Left ventricle myocardium inferior (tissue), 1 donor: ENCODE measurements at places on chromosomes 12 and 14.

DNA sequence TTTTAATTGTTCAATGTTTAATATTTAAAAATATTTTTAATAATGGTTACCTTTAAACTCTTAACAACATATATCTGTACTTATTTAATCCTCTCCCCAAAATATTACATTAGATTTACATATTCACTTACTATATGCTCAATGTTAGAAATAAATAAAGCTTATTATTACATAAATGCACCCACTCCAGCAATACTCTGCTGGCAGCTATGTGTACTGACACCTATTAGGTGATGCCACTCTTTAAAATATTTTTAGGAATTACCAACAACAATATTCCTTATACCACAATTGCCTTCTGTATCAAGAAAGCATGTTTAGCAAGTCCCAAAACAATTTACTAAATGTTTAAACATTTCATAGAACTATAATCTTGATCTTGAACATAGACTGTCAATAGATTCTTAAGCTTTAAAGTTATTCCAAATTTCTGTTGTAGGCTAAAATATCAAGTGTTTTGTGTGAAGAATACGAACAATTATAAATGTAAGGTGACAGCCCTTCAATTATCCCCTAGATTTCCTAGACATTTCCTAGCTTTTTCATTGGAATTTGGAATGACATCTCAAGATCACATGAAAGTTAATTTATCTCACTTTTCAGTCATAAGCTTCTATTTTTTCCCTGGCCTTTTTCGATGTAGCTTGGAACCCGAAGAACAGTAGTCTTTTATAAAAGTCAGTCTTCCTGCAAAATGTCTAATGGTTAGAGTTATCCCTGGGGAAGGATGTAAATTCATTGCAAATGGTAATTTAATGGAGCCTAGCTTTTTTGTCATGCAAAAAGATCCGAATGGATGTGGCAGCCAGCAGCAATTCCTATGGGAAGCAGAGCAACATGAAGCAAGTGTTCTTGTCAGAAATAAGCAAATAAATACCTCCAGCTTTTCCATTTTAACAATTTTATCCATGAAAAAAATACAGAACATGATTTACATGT is 907.5 kb upstream of the ATXN7L3B start:
- DNase-seq: no peak

- DNase-seq: no peak
Observed at GRCh38 chr12:7293670-7294069, 10.2 kb upstream of the ACSM4 start.

- DNase-seq: no peak
Observed at GRCh38 chr12:63036974-63037335, 102.0 kb upstream of the PPM1H start.

- no peak for DNase-seq
Observed at GRCh38 chr12:17235996-17236395, 630.0 kb upstream of the LMO3 start.

DNA sequence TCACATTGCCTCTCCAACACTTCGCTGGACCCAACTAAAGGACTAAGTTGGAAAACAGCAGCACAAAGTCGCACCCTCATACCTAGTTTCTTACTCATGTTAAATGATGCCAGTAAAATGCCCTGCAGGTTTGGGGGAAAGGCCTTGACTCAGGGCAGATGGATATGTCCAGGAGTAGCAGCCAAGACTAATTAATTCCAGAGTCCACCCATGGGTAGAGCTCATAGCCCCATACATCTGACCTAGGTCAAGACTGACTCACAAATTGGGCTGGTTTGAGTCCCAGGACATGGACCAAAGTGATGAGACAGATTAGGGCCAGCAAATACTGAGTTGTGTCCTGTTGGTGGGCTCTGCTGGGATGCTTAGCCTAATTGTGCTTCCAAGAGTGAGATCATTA is 224.0 kb upstream of the BTG1 start:
- no peak for DNase-seq
